ENCODE measurements at places on chromosomes 7 and 10.

DNA sequence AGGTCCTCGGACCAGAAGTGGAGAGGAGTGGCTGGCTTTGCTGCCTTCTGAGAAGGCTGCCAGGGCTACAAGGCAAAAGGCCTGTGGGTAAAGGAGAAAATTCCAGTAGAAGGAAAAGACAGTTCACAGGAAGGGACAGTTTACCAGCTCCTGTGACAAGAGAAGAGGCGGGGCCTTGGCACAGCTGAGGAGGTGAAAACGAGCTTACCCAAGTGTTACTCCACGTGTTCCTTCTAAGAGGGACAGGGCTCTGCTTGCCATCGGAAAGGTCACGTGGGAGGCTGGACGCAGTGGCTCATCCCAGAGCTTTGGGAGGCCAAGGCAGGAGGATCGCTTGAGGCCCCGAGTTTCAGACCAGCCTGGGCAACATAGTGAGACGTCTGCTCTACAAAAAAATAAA, 129.4 kb upstream of the ZNF746 start:
- DNase-seq = no peak

- no peak for DNase-seq
Measured at GRCh38 chr7:155154586-155154985, 84.5 kb downstream of the HTR5A start.

DNA sequence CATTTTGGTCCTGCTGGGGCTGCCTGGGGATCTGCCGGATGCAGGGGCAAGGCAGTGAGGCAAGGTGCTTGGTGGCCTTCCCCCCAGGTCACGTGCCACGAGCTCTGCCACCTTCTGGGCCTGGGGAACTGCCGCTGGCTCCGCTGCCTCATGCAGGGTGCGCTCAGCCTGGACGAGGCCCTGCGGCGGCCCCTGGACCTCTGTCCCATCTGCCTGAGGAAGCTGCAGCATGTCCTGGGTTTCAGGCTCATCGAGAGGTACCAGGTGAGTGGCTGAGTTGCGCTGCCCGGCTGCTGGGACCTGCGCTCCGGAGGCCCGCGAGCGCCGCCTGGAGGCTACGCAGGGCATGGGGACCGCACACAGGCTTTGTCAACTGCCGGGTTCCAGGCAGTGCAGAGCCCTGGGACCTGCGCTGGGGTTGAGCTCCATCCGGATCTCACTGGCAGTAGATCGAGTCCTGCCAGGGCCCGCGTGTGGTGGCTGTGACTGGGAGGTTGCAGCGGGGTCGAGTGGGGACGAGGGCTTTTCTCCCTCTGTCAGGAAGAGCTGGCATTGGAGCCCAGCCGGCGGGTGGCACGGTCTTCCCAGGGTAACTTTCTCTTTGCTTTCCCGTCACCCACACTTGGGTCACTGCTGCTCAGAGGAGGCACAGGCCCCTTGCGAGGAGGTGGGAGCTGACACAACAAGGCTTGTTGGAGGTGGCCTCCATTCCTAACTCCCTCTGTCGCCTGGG, 21.7 kb downstream of the AMZ1 start:
- peak; percentile 90 for DNase-seq

GRCh38 chr10:77710759-77711682, 73.4 kb upstream of the KCNMA1 start:
- DNase-seq = peak; percentile 88

DNA sequence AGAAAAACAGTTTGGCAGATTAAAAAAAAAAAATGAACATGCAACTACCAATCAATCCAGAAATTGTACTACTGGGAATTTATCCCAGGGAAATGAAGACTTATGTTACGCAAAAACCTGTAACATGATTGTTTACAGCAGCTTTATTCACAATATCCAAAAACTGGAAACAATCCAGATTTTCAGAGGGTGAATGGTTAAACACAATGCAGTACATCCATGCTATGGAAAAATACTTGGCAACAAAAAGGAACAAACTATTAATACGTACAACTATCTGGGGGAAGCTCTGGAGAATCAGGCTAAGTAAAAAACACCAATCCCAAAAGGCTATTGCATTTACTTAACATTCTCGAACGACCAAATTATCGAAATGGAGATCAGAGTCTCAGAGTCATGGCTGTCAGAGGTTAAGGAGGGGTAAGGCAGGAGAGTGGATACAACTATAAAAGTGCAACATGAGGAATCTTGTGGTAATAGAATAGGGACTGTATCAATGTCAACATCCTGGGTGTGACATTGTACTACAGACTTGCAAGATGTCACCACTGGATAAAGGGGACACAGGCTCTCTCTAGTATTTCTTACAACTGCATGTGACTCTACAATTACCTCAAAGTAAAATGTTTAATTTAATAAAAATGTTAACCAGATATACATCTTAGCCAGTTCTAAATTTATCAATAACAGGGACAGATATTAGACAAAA, 21.5 kb upstream of the RUFY2 start:
- no peak for DNase-seq

- no peak for DNase-seq
Measured at GRCh38 chr10:58898854-58899573, 277.4 kb upstream of the PHYHIPL start.

- no peak for DNase-seq
Measured at GRCh38 chr10:33664070-33664469, 329.6 kb upstream of the NRP1 start.

Measured in activated T-cell treated with anti-CD3 and anti-CD28 coated beads, Interleukin-2, amount 50 U/mL, for 72 hours (primary cell).